Fibroblast of skin of abdomen (primary cell): ENCODE measurements at places on chromosomes 12 and 14.
A peak's percentile ranks its signal among the peaks of the same experiment; 100 is the strongest.

- no peak for DNase-seq
Measured at GRCh38 chr14:72383865-72384264, 451.6 kb downstream of the RGS6 start.

- DNase-seq, result peak; percentile 61
Measured at GRCh38 chr12:28172434-28173030, 17.7 kb upstream of the CCDC91 start.

DNA sequence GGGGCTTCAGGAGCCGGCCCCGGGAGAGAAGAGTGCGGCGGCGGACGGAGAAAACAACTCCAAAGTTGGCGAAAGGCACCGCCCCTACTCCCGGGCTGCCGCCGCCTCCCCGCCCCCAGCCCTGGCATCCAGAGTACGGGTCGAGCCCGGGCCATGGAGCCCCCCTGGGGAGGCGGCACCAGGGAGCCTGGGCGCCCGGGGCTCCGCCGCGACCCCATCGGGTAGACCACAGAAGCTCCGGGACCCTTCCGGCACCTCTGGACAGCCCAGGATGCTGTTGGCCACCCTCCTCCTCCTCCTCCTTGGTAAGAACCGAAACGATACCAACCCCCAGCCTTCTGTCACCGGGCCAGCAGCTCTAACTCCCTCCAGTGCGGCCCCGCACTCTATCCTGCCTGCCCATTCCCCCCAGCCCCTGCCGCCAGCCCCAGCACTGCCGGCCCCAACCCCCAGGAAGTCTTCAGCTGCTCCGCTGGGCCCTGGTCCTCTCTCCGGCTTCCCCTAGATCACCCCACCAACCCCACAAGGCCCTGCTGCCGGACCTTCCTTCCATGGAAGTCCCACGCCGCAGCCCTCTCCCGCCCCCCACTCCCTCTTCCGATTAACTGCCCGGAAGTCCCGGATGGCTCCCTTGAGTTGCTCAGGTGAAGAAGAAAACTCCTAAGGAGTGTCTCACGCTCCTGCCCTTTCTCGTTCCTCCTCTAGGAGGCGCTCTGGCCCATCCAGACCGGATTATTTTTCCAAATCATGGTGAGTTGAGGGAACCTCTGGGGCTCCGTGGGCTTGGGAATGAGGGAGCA is 693 bp downstream of the LRP10 start:
- peak; percentile 77 for DNase-seq

GRCh38 chr12:90020014-90020413 is 311.4 kb upstream of the ATP2B1 start:
- peak; percentile 16 for DNase-seq

DNA sequence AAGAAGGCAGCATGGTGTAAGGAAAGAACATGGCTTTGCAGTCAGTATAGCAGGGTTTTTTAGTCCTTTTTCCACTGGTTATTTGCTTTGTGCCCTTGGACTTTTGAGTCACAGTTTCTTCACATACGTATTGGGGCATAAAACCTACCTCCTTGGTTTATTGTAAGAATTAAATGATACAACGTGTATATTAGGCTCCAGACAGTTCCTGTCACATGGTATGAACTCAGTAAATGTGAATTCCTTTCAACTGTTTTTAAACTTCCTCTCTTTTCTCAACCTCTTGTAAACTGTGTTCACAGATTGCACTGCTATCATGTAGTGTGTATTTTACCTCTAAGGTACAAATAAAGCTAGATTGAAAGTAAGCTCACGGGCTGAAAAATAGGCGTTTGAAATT is 29.5 kb downstream of the MSRB3 start:
- DNase-seq, result no peak

DNA sequence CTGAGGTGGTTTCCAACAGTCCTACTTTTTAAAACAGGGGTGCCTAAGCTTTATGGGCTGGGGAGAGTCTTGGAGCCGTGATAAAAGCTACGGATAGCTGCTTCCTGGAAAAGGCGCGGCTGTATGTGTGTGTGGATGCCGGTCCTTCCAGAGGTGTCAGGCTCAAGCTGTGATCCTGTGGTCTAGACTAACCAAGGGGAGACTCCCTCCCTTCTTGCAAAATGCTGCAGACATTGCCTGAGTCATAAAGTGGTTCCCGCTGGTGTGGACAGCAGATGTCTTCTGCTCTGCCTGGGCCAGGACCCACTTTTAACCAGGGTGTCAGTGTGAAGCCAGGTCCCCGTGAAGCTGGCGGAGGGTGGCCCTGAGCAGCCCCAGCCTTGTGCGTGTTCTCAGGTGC is 37.8 kb downstream of the CCDC92 start:
- DNase-seq, result peak; percentile 61

- no peak for DNase-seq
Measured at GRCh38 chr12:124297389-124297788, 2.5 kb downstream of the RFLNA start.

GRCh38 chr12:6644257-6644596 is 3.0 kb downstream of the ACRBP start:
- DNase-seq, result no peak

GRCh38 chr12:94033101-94033500 is 115.3 kb upstream of the PLXNC1 start:
- DNase-seq, result no peak

GRCh38 chr12:10184261-10184843 is 5.5 kb downstream of the TMEM52B start:
- peak; percentile 77 for DNase-seq

DNA sequence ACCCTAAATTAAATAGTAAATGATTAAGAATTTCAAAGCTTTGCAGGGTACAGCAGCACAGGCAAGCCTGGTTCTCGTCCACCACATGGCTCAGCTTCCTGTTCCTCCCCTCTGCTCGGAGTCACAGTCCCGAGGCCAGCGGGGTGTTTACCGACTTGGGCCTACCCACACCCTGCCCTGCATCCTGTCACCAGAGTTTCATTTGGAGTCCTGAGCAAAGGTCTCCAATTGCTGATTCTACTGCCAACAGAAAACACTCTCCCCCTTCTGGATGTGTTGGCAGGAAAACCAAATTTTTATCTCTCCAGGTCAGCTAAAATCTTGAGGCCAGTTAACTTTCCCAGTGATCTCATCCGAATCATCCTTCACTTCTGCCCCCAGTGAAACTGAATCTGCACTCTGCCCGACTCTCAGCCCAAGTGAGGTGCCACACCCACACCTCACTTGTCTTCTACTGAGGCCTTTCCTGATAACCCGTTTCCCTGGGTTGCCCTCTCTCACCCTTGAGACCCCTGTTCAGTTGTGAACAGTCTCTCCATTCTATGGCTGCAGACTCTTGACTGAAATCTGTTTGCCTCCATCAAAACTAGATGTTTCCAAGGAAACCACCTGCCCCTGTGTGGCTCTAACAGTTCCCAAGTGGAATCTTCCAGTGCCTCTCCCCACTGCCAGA is 71.2 kb downstream of the VCPKMT start:
- peak; percentile 53 for DNase-seq

- DNase-seq, result no peak
Measured at GRCh38 chr12:24815114-24815423, 133.8 kb downstream of the BCAT1 start.

- DNase-seq, result peak; percentile 35
Measured at GRCh38 chr14:80447392-80447791, 236.1 kb upstream of the DIO2 start.

DNA sequence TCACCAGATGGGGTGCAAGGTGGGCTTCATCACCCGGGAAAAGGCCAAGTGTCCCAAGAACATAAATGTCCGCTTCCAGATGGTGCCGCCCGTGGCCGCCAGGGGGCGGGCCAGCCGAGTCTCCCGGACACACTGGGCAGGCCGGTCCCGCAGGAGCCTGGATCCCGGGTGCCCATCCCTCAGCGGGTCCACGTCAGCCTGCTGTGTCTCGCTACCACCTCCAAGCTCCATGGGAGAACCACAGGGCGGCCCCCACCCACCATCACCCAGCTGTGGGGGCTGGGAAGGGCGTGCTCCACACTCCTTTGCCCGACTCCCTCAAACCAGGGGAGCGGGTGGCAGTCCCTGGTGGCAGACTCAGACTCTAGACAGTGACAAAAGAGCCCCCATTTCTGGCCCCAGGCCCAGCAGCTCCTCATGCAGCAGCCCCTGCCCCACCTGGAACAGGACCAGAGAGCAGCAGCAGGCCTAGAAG is 22.0 kb upstream of the NUDT14 start:
- DNase-seq, result peak; percentile 58

DNA sequence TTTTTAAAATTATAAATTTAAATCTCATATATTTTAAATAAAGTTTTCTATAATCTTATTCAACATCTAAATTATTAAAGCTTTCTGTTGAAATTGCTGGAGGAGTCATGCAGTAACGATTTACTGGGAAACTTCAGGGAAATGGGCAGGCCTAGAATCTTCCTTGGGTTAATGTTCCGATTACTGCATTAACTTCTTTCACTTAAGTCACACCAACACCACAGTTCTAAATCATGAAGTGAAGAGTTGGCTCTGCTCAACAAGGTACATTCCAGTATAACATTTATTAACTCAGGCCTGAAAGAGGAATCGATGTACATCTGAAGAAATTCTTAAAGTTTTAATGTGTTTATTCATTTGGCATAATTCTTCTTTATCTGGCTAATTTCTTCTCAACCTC is 244.3 kb downstream of the CCER1 start:
- DNase-seq, result no peak

DNA sequence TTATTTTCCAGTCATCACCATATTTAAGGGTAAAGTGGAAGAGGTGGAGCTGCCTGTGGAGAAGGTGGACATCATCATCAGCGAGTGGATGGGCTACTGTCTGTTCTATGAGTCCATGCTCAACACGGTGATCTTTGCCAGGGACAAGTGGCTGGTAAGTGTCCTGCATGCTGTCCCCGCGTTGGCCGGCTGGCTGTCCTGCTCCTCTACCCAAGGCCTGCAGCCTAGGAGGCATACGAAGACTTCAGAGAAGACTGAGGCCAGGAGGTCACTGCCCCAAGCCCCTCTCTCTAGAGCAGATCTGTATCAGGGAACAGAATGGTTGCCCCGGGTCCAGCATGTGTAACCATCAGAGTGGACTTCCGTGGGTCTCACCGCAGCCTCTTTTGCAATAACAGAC is 77.7 kb downstream of the PRMT8 start:
- DNase-seq, result no peak

DNA sequence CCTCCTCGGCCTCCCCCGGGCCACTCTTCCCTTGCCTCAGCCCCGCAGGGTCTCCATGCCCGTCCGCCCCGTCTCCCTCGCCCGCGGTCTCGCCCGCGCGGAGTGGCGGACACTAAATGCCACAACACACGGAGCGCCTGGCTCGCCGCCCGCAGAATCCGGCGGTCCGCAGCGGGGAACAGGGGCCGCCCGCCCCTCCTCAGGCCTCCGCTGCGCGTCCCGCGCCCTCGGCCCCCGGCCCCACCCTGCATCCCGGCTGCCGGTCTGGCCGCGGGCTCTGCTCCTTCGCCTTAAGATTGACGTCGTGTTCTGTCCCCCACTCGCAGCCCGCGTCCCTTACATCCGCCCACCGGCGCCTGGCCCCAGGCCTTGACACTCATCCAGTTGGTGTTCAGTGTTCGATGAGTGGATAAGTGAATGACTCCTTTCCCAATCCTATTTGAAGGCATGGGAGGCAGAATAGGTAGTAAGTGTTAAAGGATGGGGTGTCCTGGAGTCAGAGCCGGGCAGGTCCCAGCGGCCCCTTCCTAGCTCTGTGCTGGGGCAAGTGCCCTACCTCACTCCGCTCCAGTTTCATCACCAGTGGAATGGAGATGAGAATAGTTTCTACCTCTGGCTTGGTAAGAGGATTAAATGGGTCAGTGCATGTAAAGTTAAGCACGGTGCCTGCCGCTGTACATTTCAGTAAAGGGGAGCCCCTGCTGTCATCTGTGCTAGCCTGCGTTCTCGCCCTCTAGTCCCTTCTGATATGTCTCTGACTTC is 622 bp downstream of the TECPR2 start:
- DNase-seq, result peak; percentile 16

DNA sequence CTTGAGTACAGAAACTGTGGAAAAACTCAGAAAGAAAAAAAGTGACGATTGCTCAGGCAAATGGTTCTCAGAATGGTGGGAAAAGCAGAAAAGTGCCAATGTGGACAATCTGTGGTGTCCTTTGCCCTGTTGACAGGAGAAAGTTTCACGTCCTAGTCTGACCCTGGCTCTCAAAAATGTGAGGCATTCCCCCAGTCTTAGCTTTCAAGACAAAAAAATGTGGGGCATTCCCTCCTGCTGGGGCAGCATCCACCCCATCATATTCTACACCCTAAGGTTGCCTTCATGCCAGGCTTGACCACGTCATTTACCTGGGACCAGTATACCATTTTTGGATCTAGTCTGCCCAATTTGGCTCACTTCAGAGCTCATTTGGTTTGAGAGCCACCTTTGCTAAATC is 20.7 kb upstream of the ANAPC7 start:
- DNase-seq, result no peak

DNA sequence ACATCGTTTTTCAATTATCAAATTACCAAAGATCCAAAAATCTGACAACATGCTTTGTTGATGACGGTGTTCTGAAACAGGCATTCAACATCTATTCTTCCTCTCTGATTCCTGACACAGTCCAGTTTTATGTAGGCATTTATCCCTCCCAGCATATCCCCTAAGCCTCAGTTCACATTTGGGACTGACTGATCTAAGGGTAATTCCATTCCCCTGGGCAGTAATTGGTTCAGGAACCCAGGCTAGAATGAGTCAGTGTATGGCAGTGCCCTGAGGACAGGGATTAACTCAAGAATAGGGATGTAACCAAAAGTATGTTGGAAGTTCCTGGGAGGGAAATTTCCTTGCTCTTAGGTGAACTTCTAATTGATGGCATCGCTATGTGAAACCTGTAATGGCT is 10.3 kb upstream of the PCNX1 start:
- no peak for DNase-seq

DNA sequence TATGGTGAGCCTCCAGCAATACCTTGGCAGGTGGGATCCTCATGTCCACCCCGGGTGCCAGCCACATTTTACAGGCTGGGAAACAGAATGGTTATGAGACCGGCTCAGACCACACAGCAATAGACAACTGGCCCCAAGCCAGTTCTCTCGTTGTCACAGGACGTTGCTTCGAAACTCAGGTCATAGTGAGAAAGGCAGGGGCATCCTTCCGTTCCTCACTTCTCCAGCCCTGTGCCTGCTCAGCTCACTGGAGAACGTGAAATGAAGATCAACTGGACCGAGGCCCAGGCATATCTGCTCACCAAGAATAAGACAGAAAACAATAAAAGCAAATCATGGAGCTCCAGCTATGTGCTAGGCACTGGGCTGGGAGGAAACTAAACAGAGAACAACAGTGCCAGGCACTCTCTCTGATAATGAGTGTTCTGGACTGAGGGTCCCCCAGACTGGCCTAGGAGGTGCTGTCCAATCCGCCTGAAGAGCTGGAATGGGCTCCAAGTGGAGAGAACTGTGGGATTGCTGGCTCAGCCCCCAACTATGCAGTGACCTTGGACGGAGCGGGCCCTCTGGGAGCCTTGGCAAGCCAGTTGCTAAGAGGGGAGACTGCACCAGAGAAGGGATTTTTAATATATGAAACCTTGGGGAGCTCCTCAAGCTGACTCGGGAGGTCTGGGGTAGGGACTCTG is 18.8 kb upstream of the FAIM2 start:
- DNase-seq, result no peak

- DNase-seq, result no peak
Measured at GRCh38 chr12:106646472-106646871, 63.7 kb downstream of the RFX4 start.

- DNase-seq, result no peak
Measured at GRCh38 chr12:59620326-59620725, 24.5 kb downstream of the SLC16A7 start.
